ENCODE measurements at places on chromosomes 1 and 21.

GRCh38 chr21:42027822-42028765, 17.9 kb upstream of the ZBTB21 start:
- DNase-seq, result no peak

DNA sequence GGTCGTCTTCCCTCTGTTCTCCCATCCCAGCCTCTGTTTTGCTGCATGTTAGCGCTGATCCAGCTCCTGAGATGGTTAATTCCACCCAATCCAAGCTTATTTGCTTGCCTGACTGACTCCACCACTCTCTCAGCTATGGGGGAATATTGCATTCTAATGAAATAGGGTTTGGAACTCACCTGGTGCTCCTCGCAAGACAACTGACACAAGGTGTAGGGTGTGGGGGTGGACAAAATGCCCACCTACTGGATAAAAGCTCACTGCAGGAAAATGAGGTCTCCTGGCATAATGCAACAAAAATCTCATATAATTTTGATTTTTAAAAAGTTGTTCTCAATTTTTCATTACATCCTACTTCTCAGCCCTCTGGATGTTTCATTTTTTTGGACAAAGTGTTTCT, 259.0 kb downstream of the ZNF648 start:
- no peak for DNase-seq

DNA sequence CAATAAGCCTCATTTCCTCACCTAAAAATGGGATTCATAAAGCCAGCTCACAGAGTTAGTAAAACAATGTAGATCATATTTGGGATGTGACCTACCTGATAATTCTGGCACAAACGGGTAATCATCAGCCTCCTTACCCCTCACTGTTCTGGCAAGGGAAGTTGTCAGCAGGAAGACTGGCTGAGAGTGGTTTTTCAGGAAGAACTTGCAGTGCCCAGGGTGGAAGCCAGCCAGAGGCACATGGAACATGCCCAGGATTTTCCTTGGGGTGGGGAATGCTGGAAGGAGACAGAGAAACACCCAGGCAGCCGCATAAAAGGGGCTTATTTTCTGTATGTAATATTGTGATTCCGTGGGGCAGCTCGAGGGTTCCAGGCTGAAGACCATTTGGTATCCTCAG, 7.7 kb upstream of the SLC5A9 start:
- no peak for DNase-seq

DNA sequence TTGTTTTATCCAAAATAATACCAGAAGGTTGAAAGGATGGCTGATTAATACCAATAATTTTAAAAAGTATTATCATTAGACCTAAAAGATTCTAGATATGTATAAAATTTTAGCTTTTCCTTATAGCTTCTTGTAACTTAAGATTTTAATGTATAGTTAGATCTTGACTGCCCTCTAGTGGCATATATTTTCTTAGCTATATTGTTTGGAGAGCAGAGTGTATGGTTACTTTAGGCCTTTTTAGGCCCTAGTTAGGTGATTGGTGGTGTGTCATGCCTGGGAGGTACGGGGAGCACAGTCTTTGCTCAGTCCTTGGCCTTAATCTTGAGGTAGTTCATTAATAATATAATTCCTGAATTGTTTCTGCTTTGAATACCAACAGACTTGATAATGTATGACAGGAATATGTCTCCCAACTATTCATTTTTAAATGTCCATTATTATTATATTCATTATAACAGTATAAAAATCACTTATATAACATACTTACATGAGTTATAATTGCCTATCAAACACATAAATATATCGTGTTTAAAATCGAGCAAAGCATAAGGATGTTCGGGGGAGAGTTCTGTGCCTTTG, 328.4 kb downstream of the ZP4 start:
- no peak for DNase-seq

DNA sequence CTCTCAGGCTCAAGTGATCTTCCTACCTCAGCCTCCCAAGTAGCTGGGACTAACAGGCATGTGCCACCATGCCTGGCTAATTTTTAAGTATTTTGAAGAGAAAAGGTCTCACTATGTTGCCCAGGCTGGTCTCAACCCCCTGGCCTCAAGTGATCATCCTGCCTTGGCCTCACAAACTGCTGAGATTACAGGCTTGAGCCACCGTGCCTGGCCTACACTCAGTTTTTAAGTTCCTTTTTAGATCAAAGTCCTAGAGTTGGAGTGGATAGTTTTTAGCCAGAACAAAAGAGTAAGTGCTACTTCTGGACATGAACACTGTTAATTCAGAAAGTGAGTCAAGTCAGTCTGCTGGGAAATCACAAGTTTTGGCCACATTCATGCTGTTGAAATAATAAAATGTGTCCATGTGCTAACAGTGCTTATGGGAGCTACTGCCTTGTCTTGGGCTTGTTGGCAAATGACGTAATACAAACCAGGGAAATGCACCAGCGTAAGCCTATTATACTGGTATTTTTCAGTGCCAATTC, 84.2 kb downstream of the NDUFS5 start:
- DNase-seq, result no peak

GRCh38 chr1:157482174-157482573, 70.1 kb downstream of the FCRL5 start:
- no peak for DNase-seq

GRCh38 chr1:187744665-187745064, 915.9 kb downstream of the PLA2G4A start:
- DNase-seq, result no peak

DNA sequence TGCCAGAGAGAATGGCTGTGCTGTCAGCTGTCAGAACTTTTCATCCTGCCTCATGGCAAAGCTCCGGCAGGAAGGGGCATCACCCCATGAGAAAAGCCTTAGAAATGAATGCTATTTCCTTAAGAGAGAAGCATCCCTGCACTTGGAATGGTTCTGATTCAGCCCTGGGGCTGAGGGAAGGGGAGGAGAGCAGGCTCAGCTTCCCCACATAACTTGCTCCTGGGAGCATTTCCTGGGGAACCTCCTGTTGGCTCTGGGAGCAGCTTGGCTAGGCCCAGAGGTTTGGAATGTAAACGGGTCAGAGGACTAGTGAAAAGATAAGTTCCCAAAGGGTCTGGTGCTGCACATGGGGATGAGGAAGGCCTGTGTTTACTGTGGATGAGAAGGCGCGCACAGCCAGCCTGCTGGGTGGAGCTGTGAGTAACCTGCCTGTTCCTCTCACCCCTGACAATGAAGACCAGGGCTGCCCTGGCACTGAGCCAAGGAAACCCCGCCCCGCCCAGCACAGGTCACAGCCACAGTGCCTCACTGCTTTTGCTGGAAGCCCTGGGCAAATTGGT, 5.0 kb downstream of the PRELP start:
- DNase-seq, result peak; percentile 50

GRCh38 chr21:44076316-44076715, 30.9 kb upstream of the PWP2 start:
- DNase-seq, result no peak

- DNase-seq, result peak; percentile 74
These were observed 2.7 kb downstream of the TMEM200B start for GRCh38 chr1:29120947-29121485.

DNA sequence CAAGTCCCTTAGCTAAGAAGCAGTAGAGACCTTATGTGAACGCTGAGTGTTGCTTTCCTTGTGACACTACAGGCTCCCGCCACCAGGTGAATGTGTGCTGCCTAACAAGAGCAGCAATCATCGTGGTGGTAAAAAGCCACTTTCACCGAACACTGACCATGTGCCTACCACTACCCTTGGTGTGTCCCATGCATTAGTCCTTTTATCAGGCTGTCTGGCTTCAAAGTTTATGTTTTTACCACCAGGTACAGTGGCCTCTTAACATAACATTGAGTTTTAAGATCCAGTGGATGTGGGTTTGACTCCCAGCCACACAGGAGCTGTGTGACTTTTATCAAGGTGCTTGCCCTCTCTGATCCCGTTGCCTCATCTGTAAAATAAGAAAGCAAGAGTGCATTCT, 1.7 kb downstream of the C1QB start:
- DNase-seq, result no peak

- no peak for DNase-seq
These were observed 626 bp upstream of the HLCS start for GRCh38 chr21:36966821-36967768.

DNA sequence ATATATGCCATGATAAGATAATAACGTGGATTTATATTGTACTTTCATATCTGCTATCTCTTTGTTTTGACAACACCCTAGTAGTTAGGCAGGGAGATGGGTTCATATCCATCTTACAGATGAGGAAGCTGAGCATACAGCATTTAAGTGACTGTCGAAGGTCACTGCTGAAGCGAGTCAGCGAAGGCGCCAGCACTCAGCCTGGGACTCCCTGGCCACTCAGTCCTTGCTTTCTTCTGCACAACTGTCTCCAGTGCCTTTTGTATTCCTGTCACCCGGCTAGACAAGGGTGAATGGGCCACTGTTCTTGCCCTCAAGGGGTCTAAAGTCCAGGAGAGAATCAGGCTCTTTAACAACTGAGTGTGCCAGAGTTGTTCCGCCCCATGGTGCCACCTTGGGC, 3.1 kb downstream of the ARHGEF10L start:
- no peak for DNase-seq

DNA sequence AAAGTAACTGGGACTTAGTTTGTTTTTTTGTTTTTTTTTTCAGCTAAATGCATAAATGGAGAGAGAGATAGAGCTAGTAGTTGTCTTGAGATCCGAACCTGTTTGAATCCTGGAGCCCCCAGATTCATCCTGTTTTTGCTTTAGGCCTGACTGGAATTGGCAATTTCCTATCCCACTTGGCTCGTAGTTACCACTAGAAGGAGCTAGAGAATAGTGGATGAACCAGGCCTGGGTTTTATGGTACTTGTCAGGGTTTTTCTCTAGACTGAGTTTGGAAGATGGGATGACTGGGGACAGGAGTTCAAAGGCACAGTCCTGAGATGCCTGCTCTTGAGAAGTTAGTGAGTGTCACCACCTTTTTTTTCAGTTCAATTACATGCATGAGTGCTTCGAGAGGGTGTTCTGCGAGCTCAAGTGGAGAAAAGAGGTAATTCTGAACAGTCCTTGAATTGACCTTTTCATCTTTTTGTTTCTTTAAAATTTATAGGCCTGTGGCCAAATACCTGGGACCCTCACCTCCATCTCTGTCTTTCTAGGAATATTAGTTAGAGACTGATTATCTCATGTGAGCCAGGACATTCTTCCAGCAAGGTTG, 23.4 kb downstream of the CELF3 start:
- DNase-seq, result no peak

DNA sequence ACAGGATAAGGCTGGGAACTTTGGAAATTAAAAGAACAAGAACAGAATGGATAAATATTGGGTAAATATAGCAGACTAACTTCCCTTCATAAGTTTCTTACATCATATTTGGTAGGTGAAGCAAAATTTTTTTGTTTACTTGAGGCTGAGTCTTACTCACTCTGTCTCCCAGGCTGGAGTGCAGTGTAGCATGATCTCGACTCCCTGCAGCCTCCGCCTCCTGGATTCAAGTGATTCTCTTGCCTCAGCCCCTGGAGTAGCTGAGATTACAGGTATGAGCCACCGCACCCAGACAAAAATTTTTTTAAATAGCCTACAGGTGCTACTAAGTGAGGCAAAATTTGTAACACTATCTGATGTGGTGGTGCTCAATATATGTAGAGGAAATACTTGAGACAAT, 50.7 kb downstream of the TM2D1 start:
- no peak for DNase-seq

DNA sequence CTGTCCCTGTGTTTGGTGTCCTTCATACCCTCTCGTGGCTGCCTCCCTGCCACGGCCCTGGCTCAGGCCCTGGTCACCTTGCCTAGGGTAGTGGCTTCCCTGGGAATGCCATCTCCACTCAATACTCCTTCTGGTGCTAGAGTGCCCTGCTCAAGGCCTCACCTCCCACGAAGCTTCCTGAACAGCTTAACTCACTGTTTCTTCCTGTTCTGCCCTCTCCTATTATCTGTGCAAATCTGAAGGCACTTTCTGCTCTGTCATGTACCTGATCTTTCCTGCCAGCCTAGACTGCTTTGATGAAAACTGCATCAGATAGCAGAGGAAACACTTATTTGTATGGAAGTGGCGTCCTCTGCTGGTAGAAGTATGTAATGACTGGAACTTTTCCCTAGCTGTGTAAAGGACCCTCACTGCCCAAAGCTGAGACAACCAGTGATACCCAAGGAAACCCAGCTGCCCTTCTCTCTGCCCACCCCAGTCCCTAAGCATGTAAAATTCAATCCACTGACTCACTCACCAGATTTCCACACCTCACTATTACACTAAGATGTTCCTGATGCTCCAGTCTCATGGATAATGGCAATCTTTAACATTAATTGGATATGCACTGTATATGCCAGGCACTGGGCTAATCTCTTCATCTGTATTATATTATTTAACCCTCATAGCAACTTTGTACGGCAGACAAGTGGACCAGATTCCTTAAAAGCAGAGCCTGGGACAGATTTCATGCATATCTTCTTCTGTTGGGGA, 36.2 kb upstream of the BTG2 start:
- DNase-seq, result no peak

GRCh38 chr1:47660622-47661021, 222.8 kb downstream of the FOXD2 start:
- no peak for DNase-seq

GRCh38 chr21:35284199-35284598, 235.1 kb upstream of the RUNX1 start:
- no peak for DNase-seq

GRCh38 chr1:201582705-201583442, 43.9 kb downstream of the NAV1 start:
- DNase-seq, result no peak

- DNase-seq, result no peak
These were observed 3.4 kb downstream of the APOA2 start for GRCh38 chr1:161220002-161220401.

DNA sequence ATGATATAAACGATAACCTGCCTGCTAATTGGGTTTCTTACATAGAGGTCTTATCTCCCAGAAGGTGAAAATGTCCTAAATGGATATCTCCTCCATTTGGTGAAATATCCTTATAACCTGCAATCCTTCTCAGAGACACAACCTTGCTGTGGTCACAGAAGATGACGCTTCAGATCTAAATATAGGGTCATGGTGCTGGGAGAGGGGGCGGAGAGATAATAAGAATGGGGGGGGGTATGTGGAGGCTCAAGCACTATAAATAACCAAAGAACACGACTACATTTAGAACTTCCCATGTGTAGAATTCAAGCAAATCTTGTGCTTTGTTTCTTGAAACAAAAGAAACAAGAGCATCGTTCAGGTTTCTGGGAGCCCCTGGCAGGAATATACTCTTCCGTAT, 260.6 kb upstream of the ESRRG start:
- no peak for DNase-seq

GRCh38 chr1:28259934-28260802, 850 bp downstream of the SESN2 start:
- no peak for DNase-seq

DNA sequence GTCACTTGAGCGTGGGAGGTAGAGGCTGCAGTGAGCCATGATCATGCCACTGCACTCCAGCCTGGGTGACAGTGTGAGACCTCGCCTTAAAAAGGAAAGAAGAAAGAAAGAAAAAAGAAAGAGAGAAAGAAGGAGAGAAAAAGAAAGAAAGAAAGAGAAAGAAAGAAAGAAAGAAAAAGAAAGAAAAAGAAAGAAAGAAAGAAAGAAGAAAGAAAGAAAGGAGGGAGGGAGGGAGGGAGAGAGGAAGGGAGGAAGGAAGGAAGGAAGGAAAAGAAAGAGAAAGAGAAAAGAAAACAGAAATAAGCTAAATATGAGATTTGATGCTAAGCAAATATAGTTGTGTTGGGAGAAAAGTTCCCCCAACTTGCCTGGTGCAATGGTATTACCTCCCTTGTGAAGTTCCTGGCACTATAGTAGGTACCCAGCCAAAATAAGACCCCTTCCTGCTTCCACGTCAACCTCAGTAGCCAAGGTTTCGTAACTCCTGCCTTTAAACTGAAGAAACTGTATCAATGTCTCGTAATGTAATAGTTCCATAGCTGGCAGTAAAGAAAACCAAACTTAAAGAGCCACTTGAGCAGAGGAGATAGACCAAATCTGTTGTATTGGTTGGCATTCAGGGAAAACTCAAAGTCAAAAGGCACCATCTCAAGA, 88.1 kb upstream of the HNRNPU start:
- DNase-seq, result no peak
